ENCODE measurements at places on chromosomes 2 and 18. TPM values are rescaled to one million over a fixed set of nuclear protein-coding genes. Genes with fewer than 3 reads are reported as not detected.

DNA sequence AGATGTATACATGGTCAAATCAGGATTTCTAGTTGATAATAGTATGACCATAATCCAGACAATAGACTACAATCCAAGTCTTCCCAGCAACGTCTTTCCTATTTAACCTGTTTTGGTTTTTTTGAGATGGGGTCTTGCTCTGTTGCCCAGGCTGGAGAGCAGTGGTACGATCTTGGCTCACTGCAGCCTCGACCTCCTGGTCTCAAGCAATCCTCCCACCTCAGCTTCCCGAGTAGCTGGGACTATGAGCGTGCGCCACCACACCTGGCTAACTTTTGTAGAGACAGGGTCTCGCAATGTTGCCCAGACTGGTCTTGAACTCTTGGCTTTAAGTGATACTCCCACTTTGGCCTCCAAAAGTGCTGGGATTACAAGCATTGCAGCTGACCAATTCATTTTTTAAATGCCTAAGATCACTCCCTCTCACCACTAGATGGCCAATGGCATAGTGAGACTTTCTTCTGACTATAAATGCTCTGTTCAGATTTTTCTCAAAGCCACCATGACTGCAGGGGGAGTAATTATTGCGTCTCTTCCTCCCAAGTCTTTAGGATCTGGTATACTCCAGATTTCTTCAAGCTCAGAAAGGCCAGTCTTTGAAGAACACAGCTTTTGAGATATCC is 47.6 kb downstream of the HNRNPLL start:
- no peak for DNase-seq

GRCh38 chr2:128421286-128421685 is 102.6 kb upstream of the HS6ST1 start:
- no peak for DNase-seq

DNA sequence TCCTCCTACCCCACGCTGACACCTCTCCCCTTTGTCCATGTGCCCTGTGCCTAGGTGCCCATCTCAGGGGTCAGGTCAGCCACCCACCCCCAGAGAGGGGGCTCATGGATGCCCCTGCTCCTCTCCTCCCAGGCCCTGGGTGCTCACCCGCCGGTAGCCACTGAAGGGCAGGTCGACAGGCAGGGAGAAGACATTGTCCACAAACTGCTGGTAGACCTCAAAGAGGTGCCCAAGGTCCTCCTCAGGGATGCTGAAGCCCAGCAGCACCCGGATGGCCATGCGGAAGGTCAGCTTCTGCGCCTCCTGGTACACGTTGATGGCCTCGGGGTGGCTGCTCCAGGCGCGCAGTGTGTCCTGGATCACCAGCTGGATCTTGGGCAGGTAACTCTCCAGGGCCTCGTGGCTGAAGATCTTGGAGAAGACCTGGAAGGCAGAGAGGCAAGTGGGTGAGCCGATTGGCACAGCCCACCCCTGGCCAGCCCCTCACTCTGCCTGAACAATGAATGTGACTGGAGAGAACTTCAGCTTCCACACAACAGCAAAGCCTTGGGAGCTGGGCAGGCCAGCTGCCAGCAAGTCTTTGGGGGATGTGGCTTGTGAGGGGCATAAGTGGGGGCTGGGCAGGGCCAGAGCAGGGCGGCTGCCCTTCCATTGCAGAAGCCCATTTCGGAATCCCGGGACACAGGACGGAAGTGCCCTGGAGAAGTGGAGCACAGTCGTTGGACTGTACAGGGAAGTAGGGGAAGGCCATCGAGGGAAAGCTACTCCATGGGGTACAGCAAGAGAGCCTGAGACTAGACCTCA is 12.5 kb downstream of the CYP26B1 start:
- no peak for DNase-seq

GKN1 gene
- not detected for total RNA-seq

ABCG5 gene
- total RNA-seq, result not detected

PARD3B gene
- 1.5 TPM for total RNA-seq

IDH1 gene
- 5.8 TPM for total RNA-seq

Data from T-helper 17 cell (primary cell).